ENCODE measurements at places on chromosomes 7 and 10.
A peak's percentile ranks its signal among the peaks of the same experiment; 100 is the strongest.

GRCh38 chr7:140723006-140723405 is 26.5 kb downstream of the NDUFB2 start:
- no peak for DNase-seq

- no peak for DNase-seq
Measured at GRCh38 chr10:35343739-35344138, 7.4 kb downstream of the CCNY start.

DNA sequence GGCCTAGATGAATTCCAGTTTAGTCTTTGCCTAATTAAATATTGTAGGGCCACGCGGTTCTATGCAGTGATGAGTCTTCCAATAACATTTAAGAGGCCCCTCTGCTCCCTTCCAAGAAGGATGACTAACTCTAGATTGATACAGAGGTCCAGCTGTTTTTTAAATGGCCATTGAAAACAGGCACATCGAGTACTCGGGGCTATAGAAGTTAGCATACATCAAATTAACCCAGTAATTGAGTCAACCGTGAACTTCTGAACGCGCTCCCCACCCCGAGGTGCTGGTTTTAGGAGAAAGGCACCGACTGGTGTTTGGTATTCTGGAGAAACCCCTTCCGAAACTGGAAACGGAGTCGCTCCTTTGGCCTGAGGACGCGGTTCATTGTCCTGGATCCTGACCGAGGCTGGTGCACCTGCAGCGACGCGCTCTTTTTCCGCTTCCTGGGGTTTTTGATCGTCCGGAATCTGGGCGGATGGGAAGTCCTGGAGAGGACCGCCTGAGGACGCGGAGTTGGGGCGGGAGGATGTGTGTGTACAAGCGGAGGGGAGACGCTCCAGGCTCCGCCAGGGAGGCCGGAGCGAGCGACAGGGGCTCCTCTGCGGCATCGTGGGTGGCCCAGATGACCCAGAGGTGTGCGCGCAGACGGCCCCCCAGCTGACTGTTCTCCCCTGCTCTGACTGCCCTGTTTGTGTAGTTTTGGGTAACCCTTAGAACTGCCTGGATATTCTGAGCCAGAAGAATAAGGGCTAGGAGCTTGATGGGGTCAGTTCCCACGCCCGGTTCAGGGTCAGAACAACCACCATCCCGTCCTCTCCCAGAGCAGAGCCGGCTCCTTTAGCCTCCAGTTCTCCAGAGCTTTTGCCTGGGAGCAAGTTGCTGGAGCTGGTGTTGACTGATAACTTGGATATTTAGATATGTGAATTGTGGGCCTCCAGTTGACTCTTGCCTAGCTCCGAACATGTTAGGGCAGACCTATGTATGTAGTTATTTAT is 711 bp downstream of the FAM221A start:
- DNase-seq = no peak

DNA sequence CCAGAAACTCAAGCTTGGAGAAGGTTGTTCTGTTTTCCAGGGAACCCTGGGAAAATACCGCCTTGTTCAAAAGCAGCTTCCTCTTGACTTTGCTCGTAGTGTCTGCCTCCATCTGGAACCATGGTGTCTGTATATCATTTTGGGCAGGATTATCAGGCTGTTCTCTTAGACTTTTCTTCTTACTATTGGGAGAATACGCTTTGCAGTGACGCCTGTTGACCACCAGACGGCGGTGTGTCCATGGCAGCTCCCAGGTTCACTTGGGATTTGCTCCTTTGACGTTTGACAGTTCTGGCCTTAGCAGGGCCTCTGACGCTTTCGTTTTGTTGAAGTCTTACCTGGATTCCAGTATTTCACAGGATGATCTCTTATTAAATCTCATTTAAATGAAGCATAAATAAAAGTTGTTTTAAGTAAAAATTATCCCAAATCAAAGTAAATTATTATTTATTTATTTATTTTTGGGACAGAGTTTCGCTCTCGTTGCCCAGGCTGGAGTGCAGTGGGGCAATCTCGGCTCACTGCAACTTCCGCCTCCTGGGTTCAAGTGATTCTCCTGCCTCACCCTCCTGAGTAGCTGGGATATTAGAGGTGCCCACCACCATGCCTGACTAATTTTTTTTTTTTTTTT is 41.8 kb upstream of the GJD4 start:
- no peak for DNase-seq

GRCh38 chr7:87091487-87092066 is 32.1 kb upstream of the ELAPOR2 start:
- DNase-seq = no peak

DNA sequence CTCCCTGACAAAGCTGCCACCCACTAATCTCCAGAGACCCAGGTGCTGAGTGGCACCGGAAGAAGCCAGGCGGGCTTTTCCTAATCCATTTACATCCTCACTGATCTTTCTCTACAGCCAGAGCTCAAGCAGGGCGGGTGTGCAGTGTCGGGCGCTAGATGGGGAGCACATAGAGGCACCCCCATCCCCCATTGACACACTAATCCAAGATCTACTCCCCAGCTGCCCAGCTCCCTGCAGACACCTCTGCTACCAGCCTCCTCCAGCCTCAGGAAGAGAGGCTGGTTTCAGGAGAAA is 22.2 kb downstream of the FRMPD2 start:
- no peak for DNase-seq

DNA sequence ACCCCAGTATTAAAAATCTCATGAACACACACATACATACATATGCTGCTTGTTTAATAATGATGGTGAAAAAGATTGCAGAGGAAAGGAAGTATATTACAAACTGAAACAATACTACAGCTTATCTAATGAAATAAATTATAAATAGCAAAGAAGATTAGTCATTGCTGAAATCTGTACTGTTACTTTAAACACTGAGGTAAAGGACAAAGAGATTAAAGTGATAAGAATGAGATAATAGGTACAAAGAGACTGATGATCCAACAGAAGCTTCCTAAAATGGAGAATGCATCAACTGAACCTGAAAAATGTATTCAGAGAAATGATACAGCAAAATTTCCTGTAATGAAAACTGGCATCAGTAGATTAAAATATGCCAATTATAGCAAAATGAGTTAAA is 91.5 kb upstream of the KCND2 start:
- DNase-seq = no peak

- DNase-seq = no peak
Measured at GRCh38 chr7:106036004-106036403, 72.9 kb downstream of the CDHR3 start.

- DNase-seq = no peak
Measured at GRCh38 chr7:27051451-27051850, 44.3 kb downstream of the HOXA1 start.

- DNase-seq = no peak
Measured at GRCh38 chr7:157668884-157669767, 332.3 kb downstream of the DNAJB6 start.

- DNase-seq = no peak
Measured at GRCh38 chr10:21673668-21674067, 139.6 kb downstream of the MLLT10 start.

DNA sequence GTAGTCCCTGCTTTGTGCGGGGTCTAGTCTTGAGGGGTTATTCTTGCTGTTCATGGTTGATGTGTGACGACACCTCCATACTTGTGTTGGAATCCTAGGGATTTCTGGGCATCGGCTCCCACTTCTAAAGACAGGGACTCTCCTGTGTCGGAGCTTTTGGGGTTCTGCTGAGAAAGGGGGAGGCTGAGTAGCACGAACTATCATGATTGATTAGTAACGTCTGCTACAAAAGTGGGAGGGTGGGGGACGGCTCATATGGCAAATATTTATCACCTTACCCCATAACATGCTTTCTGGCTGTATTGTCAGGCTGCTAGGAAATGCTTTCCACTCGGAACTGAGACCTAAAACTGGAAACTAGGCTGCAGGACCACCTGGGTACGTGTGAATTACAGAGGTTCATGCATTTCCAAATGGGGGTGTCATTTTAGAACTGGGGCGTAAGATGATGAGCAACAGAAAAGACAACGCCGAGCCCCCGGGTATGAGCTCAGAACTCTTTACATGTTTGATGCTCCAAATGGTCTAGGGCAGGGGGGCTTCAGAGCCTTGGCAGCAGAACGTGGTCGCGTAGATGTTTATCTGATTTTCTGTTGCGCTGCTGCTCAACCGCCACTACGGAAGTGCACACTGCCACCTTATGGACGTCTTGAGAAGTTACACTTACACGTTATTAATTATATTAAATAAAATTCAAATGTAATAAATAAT is 15.1 kb upstream of the NME8 start:
- DNase-seq = peak; percentile 7

DNA sequence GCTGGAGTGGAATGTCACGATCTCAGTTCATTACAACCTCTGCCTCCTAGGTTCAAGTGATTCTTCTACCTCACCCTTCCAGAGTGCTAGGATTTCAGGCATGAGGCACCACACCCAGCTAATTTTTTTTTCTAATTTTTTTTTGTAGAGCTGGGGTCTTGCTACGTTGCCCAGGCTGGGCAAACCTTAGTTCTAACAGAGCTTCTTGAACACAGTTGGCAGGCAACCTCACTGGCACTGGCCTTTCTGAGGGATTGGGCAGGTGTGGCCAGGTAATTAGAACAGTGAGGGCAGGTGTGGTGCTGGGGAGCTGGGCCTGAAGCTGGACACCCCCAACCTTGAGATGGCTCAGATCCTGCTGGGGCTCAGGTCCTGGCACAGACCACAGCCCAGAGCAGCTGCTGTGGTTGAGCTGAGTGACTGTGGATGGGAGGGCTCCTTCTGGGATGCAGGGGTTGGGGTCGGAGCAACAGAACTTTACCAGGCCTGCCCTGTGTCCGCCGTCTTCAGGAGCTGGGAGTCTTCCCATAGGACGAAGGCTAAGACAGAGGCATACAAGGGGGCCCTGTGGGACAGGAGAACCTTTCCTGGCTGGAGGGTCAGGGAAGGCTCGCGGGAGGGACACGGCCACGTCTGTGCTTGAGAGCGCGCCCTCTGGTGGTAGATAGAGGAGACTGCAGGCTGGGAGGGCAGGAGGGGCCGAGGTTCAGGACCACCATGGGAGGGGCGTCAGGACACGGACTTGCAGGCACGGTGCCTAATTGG is 48.2 kb downstream of the COL26A1 start:
- peak; percentile 17 for DNase-seq

GRCh38 chr10:18071591-18071990 is 68.6 kb upstream of the CACNB2 start:
- DNase-seq = no peak

DNA sequence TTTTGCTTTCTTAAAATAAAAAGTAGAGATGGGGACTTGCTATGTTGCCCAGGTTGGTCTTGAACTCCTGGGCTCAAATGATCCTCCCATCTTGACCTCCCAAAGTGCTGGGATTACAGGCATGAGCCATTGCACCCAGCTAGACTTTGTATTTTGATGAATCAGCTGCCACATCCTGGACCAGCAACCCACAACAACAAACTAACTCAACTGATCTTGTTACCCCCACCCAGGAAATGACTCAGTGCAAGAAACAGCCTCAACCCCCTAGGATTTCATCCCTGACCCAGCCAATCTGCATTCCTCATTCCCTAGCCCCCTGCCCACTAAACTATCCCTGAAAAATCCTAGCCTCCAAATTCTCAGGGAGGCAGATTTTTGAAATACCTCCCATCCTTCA is 123.8 kb downstream of the IPMK start:
- DNase-seq = no peak

GRCh38 chr7:47132471-47132870 is 449.4 kb downstream of the TNS3 start:
- DNase-seq = no peak

- no peak for DNase-seq
Measured at GRCh38 chr10:12814166-12814565, 187.3 kb downstream of the CCDC3 start.

DNA sequence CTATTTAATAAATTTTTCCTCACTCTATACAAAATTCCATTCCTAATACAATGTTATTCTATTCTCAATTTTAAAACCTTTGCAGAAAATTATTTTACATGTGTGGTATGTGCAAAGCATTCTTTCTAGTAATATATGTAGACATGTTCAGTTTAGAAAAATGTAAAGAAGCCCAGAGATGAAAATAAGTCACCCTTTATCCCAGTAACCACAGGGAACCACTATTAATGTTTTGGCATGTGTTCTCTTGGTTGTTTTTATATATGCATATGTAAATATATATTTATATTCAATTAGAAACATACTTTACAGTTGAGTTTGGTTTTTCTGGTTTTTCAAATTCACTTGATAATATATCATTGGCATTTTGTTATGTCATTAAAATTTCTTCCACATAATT is 14.8 kb upstream of the GLCCI1 start:
- no peak for DNase-seq

DNA sequence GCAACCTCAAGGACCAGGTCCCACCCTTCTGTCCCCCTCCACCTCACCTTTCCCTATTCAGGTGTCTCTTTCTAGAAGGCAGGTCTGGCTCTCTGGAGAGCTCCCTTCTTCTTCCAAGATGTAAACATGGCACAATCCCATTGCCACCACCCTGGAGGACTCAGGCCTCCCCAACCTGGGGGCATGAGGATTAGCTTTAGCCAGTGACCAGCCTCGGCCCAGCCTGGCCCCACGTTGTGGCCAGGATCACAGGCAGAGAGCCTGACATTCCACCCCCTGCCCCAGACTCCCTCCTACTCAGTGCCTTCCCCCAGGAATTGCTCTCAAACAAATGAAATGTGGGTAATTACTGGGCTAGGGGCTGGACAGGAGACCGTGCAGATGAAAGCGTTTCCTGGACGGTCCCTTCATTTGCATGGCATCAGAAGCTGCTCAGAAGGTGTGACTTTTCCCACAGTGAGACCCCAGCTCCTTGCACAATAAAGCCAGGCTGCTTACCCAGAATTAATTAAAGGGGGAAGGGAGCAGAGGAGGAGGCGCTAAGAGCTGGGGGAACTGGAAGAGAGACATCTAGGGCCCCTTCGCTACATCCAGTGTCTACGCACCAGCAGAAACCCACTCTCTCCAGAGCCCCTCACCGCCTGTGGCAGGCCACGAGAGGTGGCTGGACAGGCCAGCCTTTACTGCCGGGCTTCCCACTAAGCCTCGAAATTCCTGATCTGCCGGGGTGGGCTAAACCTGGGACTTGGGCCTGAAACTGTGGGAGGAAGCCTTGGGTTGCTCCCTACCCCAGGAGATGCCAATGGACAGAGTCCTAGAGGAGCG is 7.7 kb downstream of the FGF8 start:
- DNase-seq = no peak

DNA sequence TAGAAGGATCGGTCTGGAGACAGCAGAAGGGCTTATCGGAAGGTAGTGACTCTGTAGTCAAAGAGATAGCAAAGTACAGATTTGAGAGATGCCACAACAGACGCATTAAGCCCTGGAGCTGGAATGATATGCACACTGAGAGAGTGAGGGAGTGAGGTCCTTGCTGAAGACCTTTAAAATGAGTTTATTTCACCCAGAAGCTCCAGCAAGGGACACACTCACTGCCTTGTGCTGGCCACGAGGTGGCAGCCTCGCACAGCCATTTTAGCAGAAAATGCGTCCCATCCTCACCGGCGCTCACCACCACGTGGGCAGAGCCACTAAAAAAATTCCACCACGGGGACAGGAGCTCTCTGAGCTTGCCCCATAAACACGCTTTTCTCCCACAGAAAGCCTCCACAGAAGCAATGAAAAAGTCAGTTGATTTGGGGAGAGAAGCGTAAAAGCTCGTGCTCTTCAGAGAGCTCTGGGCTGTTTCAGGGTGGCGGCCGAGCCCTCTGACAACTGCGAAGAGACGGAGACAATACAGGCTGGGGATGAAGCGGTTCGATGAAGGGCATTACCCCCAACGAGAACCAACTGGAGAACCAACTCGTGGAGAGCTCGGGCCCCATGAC is 163.0 kb upstream of the KLF14 start:
- peak; percentile 48 for DNase-seq

GRCh38 chr7:33516568-33516967 is 387.2 kb downstream of the BBS9 start:
- DNase-seq = no peak

Measured in stimulated activated CD8-positive, alpha-beta memory T cell treated with anti-CD3 and anti-CD28 coated beads, Interleukin-15, amount 100 ng/mL, for 1 hour (primary cell).